Stimulated activated CD4-positive, alpha-beta T cell treated with anti-CD3 and anti-CD28 coated beads, Interleukin-15, amount 100 ng/mL, for 24 hours (primary cell): ENCODE measurements at places on chromosomes 6 and 20.

GRCh38 chr6:24909241-24910216 is 26.2 kb downstream of the RIPOR2 start:
- no peak for DNase-seq

GRCh38 chr6:149560736-149561135 is 5.4 kb upstream of the GINM1 start:
- peak; percentile 17 for DNase-seq

DNA sequence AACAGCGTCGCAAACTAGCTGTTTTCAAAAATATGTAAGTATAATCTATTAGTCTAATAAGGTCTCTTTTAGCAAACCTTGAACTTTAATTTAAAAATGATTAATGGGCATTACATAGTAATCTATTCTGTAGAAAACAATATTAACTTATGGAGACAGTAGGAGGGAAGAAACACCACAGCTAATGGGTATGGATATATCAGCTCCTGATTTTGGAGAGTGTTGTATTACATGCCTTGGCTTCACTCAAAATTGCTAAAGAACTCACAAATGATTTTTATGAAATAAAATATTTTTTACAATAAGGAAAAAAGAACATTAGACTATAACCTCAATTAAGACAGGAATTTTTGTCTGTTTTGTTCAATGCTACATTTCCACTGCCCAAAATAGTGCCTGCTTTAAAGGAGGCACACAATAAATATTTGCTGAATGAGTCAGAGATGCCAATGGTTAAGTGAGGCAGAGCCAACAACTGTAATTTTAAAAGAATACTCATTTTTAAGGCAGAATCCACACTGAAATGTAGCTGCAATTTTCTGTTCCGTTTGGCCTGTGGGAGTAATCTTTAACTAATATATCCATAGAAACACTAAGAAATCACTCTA is 15.7 kb downstream of the ATG5 start:
- no peak for DNase-seq

- DNase-seq, result no peak
These were observed 250.9 kb upstream of the SULF2 start for GRCh38 chr20:48035961-48036731.

GRCh38 chr20:56406910-56407309 is 5.2 kb upstream of the CASS4 start:
- DNase-seq, result no peak

DNA sequence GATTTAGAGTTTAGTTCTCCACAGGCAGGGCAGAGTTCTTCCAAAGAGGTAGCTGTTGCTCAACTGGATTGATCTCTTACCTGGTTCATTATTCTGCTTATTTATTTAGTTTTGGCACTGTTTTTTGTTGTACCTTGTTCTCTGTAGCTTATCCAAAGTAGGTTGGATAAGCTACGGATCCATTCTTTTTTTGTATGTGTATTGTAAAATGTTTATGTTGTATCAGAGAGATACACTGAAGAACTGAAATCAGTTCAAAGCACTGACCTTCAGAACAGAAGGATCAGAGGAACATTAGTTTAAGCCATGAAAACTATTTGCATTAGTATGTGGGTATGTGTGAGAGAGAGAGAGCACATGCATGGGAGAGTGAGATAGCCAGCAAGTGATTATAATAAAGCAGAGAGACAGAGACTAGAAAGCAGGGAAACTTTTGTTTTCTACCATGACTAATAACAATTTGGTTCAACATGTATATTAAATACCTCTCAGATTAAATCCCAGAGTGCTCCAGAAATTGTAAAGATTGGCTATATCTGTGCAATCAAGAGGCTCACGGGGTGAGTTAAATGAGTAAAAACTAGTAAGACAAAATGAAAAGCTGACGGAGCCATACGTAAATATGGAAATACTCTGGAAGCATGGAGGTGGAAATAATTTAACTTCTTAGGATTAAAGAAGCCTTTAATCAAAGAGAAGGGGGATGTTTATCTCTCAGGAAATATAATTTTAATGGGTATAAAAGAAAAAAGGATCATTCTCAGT is 40.2 kb downstream of the ITCH start:
- no peak for DNase-seq

DNA sequence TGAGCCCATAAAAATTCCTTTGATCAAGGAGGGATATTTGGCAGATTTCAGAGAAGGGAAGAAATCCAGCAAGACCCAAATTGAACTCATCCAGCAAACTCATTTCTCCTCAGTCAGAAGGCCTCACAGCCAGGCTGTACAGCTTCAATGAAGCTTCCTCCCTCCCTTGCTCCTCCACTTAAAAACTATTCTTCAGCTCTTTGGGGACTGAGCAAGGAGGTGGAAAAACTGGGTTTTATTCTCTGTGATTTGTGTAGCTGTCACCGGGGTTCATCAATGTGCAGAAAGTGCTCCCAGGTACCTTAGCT is 158.7 kb upstream of the ZNF184 start:
- no peak for DNase-seq

GRCh38 chr6:21610341-21610740 is 16.8 kb downstream of the SOX4 start:
- DNase-seq, result no peak

DNA sequence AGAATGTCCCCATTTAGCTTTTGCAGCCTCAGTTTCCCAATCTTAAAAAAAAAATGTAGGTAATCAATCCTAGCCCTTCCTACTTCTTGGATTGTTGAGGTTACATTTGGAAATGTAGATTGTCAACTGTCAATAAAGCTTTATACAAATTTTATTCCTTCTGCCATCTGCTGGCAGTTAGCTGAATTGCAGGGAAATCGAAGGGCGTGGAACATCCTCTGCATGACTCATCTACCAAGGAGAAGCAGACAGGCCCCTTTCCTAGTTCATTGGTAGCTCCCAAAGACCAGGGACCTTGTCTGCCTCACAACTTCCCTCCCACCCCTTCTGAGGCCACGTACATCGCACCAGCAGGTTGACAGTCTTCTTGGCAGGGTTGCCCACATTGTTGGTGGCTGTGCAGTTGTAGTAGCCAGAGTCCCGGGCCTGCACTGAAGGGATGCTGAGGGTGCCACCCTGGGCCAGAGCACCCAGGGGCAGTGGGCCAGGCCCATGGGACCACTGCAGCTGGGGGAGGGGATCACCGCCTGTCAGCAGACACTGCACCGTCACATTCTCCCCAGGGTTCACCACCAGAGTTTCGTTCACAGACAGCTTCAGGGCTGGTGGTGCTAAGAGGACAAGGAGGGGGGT is 43.6 kb downstream of the MDGA1 start:
- DNase-seq, result peak; percentile 78

GRCh38 chr6:168193816-168194721 is 115.1 kb upstream of the FRMD1 start:
- peak; percentile 8 for DNase-seq

- DNase-seq, result no peak
These were observed 25.4 kb downstream of the UNC5CL start for GRCh38 chr6:41013466-41014153.

GRCh38 chr6:107676042-107676441 is 148.1 kb downstream of the SCML4 start:
- DNase-seq, result no peak

GRCh38 chr20:47231382-47232039 is 125.0 kb downstream of the ZMYND8 start:
- DNase-seq, result no peak

DNA sequence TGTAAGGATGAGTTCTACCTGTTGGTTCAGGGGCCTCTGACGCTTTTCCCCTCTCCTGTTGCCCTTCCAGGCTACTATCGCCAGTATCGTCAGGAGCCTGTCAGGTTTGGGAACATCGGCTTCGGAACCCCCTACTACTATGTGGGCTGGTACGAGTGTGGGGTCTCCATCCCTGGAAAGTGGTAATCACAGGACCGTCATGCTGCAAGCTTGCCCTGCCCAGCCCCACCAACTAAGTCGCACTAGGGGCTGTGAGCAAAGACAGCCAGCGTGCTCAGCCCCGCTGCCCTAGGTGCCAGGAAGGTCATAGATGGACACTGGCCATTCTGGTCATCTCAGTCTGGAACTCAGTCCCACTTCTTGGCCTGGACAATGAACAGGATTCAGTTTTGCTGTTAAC is 102.1 kb downstream of the FNDC1 start:
- DNase-seq, result no peak

DNA sequence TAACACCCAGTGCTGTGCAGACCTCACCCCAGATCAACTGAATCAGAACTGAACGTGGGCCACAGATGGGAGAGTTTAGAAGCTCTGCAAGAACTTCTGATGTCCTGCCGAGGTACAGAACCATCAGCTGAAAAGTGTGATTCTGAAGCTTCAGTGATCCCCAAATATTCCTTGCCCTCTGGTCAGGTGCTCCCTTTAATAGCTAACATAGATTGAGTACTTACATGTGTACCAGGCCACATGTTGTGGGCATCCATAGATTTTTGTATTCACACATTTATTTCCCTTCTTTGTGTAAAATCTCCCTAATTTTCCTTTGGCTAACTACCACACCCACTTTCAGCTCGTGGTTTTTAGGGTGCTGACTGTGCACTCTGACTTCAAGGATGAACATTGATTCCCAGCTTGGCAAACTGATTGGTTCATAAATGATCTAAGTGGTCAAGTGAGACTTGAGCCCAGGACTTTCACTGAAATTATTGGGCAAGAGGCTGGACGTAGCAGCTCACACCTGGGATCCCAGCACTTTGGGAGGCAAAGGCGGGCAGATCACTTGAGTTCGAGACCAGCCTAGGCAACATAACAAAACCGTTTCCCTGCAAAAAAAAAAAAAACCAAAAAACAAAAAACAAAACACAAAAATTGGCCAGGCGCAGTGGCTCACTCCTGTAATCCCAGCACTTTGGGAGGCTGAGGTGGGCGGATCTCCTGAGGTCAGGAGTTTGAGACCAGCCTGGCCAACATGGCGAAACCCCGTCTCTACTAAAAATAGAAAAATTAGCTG is 162.2 kb downstream of the BCAS1 start:
- DNase-seq, result no peak

DNA sequence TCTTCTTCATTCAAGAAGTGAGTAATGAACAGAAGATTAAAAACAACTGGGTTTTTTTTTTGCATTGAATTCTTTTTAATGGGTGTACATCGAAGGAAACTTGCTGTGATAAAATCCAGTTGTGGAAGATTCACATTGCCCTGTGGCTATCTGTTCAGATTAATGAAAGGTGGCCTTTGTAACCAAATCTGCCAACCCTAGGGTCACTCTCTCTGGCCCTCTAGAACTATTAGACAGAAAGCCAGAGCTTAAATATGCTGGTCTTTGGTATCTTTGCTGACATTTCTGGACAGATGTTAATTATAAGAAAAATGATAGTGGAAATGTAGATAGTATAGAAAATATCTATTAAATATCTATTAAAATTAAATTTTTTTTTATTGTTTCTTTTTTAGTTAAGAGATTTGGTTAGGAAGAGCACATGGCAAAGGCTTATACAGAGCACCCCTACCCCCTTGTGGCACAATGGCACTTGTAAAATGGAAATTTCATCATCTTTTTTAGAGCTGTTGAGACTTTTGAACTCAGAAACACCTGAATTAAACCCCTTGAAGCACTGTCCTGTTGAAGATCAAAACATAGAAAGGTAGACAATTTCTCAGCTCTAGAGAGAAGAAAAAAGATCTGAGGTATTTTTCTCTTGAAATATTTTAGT is 572.5 kb downstream of the PKHD1 start:
- DNase-seq, result no peak

DNA sequence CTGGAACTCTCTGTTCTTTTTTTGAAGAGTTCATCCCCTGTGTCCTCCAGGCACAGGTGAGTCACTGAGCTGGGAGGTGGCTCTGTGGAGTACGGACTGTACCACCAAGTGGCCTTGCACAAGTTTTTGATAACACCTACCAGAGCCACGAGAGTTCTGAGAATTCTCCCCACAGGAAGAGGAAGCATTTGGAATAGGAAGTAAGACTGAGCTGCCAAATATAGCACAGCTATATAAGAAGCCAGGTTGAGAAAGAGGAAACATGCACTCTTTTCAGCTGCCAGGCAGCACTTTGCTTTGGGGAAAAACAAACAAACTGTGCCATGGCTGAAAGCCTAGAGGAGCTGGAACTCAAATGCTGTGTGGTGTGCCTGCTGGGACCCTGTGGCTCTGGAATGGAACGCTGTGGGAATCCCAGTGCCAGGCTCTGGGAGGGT is 70.8 kb upstream of the RIPOR2 start:
- peak; percentile 45 for DNase-seq

DNA sequence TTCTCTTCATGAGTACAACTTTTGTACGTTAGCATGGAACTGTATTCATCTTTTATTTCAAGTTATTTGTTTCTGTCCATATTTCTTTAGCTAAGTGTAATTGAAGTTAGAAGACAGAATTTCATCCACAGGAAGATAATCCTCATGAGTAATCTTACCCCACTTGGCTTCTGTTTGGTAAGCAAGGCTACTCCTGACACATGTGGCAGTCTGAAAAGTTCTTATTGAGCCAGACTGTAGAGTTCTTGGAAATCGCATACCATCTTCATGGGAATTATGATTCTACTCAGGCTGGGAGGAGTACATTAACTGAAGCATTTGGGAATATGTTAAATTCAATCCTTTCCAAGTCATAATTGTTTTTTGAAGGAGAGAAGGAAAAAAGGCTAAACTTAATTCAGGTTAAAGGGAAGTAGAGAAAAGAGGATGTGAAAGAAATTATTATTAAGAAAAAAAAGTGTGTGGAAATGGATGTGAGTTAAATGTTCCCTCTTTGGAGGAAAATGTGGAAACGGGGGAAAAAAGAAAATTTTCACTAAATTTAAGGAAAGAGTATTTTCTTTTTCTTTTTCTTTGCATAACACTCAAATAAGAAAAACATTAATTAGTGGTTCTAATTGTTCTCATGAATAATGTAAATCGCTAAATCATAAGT is 41.5 kb upstream of the TENT5A start:
- no peak for DNase-seq

DNA sequence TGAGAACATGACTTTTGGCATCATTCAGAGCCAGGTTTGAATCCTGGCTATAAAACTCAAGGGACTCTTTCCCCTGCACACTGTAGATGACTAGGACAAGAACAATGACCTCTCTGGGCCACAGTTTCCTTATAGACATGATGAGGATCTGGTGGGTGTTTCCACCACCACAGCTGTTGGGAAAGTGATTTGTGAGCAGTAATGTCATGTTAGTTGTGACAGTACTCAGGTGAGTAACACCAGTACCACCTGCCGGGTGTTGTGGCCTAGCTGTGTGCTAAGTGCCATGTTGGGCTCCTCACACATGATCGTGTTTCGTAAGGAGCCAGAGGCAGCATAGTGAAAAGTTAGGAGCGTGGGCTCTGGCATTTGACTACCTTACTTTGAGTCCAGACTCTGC is 24.1 kb downstream of the HM13 start:
- no peak for DNase-seq
